Suppressor macrophage treated with lipopolysaccharide for 1 hour (primary cell): ENCODE measurements at places on chromosomes 4 and X.

DNA sequence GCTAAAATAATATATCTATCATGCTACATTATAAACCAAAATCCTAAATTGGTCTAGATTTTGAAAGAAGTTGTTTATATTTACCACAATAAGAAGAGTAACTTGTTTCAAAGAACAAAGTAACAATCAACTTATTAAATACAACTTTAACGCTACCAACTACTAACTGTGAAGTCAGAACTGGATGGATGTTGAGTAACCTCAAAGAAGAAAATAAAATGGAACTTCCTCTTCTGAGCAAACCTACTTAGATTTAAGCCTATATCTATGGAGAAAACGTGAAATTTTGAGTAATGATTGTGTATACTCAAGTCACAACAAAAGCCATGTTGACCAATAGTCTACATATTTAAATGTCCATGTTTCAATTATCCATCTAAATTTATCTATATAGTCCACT lies 25.7 kb downstream of the SH3RF1 start:
- no peak for DNase-seq

DNA sequence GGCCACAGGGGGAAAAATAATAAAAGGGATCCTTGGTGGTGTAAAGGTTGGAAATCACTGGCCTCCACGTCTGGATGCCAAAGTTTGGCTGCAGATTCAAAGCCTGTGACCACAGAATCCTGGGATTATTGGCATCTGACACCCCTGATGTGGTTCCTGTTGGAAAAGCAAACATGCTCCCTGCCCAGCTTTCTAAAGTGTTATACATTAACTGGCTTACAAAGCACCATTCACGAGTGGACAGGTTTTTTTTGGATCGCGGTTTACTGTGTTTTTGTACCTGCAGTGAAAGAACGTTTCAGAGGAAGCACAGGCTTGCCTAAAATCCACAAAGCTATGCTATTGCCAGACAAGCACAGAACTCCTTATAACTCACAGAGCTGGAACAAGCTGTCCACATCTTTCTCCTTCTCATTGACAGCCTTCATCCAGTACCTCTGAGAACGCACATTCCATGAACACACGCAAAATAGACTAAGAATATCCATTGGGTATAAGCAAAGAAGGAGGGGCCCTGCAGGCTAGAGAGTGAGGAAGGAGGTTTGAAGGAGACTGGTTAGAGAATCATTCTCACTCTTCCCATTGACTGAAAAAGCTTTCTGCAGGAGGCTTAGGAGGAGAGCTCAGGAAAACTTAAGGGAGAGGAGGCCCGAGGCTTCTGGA lies 14.5 kb upstream of the CAPN6 start:
- DNase-seq = no peak

GRCh38 chr4:186739802-186740434 lies 16.3 kb upstream of the FAT1 start:
- no peak for DNase-seq

DNA sequence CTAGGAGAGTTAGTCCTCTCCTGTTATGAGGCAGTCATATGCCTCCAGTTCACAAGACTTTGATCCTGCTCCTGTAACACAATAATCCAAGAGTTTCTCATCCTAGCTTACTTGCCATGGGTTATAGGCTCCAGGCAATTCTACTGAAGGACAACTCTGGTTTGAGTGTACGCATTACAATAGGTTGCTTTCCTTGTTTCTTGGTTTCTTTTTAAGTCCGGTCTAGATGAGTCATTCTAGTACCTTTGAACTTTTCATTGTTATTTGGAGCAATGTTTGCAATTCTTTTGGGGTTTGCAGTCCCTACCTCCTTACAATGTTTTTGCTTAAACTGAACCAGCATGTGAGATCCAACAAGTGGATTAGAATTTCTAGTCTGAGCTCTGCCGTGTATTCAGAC lies 109.1 kb downstream of the ANAPC4 start:
- no peak for DNase-seq
